ENCODE measurements at places on chromosomes 4 and X.

DNA sequence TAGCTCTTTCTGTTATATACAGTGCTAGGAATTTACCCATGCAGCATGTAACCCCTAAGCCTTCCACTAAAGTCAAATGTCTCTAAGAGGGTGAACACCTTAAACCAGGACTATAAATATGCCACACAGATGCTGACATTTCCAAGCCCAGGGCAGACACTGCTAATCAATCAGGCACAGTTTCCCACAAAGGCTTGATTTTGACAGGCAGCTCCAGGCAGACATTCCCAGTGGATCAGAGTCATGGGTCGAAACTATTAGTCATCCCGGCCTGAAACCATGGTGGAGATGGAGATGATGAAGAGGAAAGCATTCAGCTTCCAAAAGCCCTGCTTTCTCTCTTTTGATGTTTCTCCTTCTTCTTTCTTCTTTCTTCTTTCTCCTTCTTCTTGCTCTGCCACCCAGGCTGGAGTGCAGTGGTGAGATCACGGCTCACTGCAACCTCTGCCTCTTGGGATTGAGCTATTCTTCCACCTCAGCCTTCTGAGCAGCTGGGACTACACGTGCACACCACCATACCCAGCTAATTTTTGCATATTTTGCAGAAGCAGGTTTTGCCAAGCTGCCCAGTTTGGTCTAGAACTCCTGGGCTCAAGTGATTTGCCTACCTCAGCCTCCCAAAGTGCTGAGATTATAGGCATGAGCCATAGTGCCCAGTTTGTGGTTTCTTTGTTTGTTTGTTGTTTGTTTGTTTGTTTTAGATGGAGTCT, 21.0 kb upstream of the SORCS2 start:
- no peak for DNase-seq

GRCh38 chr4:152052451-152053057, 291.7 kb upstream of the GATB start:
- no peak for DNase-seq

DNA sequence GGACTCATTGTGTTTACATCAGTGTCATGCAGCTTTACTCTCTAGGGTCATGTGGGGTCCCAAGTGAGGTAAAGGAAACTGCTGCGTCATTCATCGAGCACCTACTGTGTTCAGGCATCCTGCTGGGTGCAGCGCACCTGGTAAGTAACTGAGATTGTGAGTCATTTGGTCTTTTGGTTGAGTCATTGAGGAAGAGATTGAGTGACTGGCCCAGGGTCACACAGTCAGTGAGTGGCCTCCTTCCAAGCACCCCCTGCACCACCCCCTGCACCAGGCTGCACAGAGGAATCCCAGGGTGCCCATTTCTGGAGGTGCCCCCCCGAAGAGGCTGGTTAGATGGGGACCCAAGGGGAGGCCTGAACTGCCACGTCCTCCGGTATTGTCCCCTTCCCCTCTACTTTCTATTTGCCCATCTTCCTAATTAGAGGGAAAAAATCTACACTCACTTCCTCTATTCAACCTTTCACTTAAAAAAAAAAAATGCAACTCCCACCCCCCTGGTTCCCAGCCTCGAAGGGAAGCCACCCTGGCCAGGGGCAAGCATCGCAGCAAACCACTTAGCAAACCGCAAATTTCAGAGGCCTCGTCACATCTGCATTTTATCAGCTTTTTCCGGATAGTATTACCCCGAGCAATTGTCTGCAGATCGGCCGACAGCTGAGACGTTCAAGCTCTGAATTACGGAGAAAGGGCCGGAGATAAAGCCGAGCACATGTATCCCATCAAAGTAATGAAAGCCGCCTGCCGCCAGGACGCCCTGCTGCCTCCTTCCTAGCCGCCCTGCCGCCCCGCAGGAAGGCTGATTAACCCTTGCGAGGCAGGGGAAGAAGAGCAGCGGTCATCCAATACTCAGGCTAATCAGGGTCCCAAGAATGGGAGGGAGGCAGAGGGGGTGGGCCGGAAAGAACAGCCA, 96.3 kb upstream of the MSX1 start:
- peak; percentile 13 for DNase-seq

- DNase-seq: no peak
Measured at GRCh38 chrX:7596822-7597221, 246.1 kb upstream of the VCX start.

GRCh38 chrX:138886769-138887168, 175.3 kb upstream of the FGF13 start:
- no peak for DNase-seq

DNA sequence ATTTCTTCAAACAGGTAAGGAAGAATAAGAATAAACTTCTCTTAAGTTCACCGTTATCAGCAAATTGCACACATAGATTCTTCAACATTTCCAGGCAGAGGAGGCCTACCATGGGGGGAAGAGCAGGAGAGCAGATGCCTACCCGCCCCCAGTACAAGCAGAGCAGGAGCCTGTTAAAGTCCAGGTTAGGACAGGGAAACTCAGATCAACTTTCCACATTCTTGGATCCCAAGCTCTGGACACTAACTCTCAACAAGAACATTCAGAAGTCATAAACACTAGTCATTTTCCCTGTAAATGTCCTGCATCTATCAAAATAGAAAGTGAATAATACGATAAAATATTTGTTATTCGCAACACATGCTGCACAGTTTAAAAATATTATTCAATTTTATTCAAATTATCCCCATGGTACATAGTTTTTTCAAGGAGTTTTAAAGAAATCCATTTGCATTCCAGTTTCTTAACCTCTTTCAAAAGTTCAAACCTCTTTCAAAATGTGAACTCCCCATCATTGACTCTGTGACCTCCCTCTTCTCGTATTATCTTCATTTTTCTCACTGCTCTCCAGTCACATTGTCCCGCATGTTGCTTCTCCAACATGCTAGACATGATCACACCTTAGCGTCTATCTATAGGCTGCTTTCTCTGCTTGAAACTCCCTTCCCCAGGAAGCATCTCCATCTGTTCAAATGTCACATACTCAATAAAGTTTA, 185.2 kb upstream of the NEIL3 start:
- DNase-seq: no peak

- DNase-seq: no peak
Measured at GRCh38 chr4:56821381-56822243, at the start of gene SPINK2. Gene SPINK2 (minus strand): TSS chr4:56821701. CDS start chr4:56821662, 39 bp downstream.

Measured in amniotic stem cell (primary cell).